ENCODE measurements at places on chromosomes 13 and 19.

DNA sequence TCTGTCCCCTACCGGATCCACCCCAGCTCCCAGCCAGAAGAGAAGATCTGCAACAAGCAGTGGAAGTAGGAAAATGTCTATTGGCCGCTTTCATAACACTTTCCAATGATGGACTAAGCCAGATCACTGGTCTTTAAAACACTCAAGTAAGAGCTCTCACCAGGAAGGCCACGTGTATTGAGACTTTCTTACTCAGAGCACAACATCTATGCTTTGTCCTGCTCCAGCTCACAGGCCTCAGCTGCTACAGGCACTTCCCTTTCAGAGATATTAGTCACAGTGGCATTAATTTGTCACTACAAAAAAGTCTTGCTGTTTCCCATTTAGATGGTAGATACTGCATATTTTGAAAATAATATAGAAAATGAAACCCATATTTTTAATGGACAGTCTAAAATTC lies 164.2 kb downstream of the ABCC4 start:
- DNase-seq = no peak

GRCh38 chr13:71218960-71219359 lies 648.0 kb downstream of the DACH1 start:
- DNase-seq = no peak

DNA sequence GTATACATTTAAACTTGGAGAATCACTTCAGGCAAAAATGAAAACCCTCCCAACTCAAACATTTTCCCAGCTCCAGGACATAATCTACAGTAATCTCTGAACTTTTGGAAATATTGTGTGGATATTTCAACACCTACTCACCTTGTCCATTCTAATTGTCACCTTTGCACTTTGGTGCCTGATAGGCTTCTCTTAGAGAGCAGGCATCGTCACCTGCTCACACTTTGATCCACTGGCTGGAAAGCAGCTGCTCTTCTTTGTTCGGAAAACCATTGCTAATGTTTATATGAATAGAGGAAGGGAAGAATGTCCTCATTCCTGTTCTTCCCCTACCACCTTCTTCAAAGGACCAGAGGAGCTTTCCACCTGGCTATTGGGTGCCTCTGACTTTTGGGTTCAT lies 411.2 kb downstream of the FGF9 start:
- no peak for DNase-seq

DNA sequence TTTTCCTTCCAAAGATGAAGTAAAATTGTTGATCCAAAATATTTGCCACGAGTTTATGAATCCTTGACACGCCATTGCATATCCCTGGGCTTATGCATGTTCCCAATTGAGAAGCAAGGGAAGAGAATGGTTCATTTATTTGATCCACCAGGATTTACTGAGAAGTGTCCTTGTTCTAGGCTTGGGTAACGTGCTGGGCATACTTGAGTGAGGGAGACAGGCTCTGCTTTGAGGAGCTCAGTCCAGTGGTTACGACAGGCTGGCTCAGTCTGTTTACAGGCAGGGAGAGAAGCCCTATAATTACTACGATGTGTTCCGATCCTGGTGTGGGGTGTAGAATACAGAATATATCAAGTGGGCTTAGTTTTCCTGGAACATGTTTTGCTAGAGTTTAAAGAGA lies 6.3 kb upstream of the PNMA8C start:
- no peak for DNase-seq

GRCh38 chr19:11659612-11660011 lies 62.3 kb downstream of the ZNF627 start:
- DNase-seq = no peak

- DNase-seq = no peak
These were observed 2.0 kb downstream of the VSIG10L start for GRCh38 chr19:51339687-51340656.

GRCh38 chr13:50284540-50284939 lies 269.3 kb downstream of the KCNRG start:
- no peak for DNase-seq

DNA sequence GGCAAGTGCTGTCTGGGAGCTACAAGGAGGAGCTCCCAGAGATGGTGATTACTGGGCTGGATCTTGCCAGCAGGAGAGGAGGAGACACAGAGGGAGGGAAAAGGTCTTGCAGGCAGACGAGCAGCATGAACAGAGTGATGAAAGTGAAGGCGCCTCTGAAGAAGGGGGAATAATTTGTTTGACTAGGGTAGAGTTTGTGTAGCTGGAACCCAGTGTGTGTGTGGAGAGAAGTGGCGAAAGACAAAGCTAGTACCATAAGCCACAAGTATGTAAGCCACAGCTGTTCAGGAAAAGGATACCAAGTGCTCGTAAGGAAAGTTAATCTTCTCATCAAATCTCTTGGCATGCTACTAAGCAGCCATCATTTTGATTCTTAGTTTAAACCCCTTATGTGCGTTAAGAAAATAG lies 5.4 kb downstream of the FLT1 start:
- no peak for DNase-seq

DNA sequence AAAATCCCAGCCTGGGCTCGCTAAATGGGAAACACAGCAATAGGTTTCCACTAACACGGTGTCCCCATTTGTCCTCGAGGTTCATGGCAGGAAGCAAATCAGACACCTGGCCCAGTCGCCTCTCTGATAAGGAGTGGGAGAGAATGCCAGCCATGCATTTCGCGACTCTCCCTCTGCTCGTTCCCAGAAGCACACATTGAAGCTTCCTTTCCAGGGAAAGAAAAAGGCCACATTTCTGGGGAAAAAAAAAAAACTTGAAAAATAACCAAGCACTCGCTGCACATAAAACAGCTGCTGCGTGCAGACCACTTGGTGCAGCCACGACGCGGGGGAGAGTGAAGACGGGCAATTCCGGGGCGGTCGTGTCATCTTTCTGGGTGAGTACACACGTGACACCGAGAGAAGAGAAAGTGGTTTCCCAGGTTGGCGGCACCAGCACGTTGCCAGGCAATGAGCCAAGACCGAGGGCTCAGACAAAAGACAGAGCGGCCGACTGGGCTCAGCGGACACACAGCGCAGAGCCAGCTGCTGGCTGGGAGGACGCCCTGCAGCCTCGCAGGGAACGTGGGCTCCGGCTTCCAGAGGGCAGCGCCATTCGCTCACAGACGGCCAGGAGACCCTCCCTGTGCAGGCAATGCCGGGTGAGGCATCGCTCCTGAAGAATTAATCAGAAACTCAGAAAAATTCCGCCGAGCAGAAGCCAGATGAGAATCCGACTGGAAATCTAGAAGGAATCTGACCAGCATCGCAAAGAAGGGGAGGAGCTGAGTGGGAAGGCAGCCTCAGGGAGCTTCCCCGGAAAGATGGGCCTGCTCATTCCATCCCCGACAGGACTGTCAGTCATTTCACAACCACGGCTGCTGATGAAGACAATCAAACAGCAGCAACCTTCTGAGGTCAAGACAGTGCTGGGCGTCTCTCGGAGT lies 83.2 kb upstream of the IRS2 start:
- DNase-seq = peak; percentile 96

GRCh38 chr19:34254698-34255432 lies 511 bp downstream of the GARRE1 start:
- DNase-seq = no peak

DNA sequence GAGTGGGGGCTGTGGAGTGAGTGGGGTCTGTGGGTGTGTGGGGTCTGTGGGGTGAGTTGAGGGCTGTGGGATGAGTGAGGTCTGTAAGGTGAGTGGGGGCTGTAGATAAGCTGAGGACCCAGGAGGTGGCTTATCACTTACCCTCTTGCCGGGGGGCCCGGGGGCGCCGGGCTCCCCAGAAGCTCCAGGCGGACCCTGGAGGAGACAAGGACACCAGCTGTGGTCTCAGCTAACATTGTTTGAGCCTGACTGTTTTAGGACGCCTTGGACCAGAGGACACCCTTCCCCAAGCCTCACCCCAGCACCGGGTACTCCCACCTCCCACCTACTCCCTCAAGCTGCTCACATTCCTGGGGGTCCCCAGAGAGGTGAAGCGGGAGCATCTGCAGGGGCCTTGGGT lies 34.2 kb upstream of the OLFM2 start:
- DNase-seq = no peak

- DNase-seq = no peak
These were observed 428 bp downstream of the RASAL3 start for GRCh38 chr19:15463861-15464371.

DNA sequence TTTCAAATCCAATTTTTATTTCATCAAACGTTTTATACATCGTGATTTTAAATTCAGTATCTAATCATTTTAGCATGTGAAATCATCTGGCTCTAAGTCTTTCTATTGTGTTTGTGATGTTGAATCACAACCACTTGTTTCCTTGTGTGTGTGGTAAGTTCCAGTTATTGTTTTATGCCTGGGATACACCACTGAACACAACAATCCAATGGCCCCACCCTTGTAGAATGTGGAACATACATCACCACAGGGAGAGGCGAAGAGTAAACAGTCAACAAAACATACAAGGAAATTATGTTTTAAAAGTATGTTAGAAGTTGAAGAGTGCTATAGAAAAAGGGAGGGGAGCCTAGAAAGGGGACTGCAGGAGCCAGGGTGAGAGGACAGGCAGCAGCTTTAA lies 100.5 kb downstream of the EPSTI1 start:
- no peak for DNase-seq

DNA sequence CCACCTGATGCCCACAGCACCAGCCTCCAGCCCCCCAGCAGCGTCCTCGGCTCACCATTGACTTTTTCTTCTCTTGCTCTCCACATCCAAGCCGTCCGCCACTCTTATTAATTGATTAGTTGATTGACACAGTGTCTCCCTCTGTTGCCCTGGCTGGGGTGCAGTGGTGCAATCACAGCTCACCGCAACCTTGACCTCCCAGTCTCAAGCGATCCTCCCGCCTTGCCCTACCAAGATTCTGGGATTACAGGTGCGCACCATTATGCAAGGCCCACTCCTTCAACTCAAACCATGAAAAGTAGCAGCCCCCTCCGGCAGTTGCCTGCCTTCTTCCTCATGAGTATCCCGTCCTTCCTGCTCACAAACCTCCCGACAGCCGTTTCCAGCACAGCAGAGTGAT lies 921 bp upstream of the TEX29 start:
- DNase-seq = no peak

DNA sequence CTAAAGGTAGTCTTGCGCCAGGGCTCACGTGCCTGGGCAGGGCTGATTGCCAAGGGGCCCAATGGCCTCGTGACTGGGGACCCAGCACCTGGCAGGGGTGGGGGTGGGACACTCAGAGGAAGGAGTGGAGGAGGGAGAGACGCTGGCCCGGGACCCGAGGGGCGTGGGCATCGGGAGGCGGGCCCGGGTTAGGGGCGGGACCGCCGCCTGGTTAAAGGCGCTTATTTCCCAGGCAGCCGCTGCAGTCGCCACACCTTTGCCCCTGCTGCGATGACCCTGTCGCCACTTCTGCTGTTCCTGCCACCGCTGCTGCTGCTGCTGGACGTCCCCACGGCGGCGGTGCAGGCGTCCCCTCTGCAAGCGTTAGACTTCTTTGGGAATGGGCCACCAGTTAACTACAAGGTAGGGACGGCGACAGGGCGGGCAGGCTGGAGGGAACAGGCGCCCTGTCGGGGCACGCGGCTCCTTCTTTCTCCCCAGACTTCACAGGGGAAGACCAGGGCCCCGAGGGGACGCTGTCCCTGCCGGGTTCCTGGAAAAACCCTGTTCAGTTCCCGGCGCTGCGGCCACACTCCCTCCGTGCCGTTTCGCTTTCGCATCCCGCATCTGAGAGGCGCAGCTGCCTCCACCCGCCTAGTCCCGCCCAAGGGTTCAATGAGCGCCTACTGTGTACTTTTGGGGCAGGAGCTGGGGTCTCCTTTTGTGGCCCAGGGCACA lies at the start of gene IFI30:
Gene IFI30 (plus strand): TSS at position 242 of the 717 bp plus-strand sequence. CDS start 29 bp downstream, at position 271.
- no peak for DNase-seq

All from NCI-H187 treated with DMSO at 0.1 percent for 48 hours (cell line).